ENCODE measurements at places on chromosomes 5 and 9.

DNA sequence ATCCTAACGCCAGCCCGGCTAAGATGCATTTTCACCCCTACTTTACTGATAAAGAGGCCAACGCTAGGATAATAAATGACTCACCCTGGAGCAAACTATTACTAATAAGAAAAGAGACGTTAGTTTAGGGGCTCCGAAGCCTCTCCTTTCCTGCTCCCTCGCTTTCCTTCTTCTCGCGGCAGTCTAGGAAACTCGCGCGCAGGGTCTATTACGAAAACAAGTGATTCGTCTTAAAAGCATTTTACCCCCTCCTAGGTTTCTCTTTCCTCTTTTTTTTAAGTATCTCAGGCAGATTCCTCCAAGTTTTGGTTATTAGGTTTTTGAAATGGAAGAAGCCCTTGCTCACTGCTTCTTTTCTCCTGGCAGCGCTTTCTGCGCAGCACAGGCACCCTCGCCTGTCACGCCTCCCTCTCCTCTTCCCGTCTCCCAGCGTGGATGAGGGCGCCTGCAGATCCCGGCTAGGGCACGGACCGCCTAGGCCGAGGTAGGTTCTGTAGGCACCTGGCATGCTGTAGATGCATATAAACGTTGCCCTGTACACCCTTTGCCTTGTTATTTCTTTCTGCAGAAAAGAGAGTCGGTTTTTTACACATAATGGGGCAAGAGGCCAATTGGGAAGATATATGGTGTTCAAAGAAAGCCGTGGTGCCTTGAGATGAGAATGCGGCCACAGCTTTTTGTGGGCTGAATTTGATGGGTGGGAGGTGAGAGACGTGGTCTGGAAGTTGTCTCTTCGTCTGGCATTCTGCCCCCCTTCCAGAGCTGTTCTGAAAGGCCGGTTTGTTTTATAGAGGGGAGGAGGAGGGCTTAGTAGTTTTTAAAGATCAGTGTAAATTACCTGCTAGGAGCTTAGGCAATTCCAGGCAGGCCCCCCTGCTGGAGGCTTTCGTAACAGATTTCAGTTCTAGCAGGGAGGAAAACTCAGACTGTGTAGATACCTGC, 983 bp downstream of the GCNT1 start:
- peak; percentile 15 for DNase-seq

GRCh38 chr5:4093236-4093635, 497.6 kb downstream of the IRX1 start:
- DNase-seq, result no peak

DNA sequence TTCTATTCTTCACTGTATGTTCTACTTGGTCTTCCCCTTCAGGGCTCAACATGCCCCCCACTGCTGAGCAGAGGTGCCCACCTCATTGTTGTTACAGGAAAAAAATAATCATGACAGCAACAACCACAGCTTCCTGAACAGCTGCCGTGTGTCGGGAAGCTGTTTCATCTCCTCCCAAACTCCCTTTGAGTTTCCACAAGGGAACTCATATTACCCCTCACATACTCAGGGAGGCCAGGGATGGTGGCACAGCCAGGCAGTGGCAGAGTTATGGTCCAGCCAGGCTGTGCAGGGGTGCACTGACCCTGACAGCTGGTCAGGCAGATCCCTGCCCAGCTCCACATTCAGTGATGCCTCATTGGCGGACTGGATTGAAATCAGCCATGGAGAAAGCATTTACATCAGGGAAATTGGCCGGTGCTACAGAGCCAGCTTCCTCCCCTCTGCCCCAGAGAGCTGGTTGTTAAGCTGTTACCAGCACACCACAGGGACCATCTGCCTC, 37.3 kb downstream of the SARDH start:
- DNase-seq, result no peak

- DNase-seq, result no peak
Measured at GRCh38 chr9:89617978-89618377, 13.2 kb downstream of the GADD45G start.

GRCh38 chr5:58460002-58460731, at the start of gene PLK2:
Gene PLK2, minus strand, starts transcription at chr5:58460086. Its CDS starts 127 bp downstream, at chr5:58459959.
- peak; percentile 41 for DNase-seq

DNA sequence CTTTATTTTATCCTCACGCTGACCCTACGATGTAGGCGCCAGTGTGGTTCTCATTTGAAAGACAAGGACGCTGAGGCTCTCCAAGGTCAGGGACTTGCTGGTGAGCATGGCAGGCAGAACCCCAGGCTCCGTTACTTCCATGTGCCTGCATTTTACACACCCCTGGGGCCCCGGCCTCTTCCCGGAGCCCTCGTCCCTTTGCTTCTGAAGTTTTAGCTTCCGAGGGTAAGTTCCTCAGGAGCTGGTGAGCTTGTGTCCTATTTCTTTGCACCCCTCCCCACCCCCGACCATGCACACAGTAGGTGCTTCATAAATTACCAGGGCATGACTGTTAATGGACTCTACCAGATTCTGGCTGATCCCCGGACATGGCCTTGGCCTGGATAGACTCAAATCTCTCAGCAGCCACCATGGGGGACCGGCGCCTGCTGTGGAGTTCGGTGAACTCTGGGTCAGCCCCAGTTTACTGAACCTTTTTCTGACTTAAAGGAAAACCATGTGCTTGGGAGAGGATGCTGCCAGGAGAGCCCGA, 59.3 kb upstream of the RNU6ATAC start:
- DNase-seq, result no peak

GRCh38 chr9:93263334-93264229, 79.6 kb downstream of the WNK2 start:
- DNase-seq, result no peak

GRCh38 chr5:10069637-10070313, 179.9 kb downstream of the ATPSCKMT start:
- DNase-seq, result no peak

GRCh38 chr5:144083185-144083584, 87.3 kb downstream of the YIPF5 start:
- DNase-seq, result no peak

DNA sequence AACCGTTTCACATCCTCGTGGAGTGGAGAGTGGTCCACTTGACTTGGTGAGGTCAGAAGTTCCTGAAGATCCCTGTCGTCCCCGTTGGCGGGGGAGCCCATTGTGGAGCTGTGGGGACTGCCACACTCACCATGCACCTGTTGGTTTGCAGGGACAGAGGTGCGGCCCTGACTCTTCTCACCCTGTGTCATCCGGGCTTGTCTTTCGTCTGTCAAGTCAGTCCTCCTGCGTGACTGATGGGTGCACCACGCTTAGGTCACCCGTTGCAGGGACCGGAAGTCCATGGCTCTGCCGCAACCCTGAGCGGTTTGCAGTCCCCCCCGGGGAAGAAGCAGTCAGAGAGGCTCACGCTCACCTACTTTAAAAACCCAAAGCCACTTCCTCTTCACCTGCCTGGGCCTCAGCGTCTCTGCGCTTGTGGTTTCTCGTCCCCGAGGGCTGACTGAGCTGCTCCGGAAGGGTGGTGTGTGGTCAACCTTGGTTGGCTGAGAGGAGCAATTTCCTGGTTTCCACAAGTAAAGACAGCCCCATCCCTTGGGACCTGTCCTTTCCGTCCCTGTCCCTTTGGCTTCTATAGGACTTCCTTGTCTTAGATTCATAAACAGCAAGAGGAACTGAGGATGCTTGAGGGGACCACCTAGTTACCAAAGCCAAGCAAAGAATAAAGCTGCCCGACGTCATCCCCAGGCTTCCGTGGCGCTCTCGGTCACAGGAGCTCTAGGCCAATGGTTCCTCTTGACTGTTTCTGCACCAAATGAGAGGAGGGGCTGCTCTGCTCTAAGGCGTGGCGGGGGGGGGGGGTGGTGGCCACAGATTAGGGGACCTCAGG, 53.2 kb downstream of the USP20 start:
- DNase-seq, result no peak

DNA sequence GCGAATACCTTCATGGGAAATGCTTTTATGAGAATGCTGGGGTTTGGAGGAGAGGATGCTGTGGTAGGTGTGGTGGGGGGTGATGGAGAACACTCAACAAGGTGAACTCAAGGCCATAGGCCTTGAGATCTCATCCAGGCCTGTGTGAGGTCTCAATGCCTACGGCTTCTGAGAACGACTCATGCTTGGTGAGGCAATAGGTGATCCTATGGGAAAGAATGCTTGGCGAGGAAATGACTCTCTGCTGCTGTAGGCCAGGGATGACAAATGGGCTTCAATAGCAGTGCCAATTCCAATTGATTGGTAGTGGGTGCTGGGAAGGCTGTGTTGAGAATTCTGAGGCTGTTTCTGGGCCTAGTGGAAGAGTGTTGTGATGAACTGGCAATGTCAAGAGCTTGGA, 280.2 kb upstream of the CLINT1 start:
- no peak for DNase-seq

DNA sequence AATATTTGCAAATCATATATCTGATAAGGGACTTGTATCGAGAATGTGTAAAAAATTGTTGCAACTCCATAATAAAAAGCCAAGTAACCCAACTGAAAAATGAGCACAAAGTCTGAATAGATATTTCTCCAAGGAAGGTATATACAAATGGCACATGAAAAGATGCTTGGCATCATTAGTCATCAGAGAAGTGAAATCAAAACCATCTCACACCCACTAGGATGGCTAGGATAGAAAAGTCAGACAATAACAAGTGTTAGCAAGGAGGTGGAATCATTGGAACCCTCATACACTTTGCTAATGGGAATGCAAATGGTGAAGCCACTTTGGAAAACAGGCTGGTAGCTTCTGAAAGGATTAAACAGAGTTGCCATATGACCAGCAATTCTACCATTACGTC, 182.7 kb downstream of the ERCC6L2 start:
- DNase-seq, result no peak

- DNase-seq, result no peak
Measured at GRCh38 chr5:43772764-43773477, 169.9 kb downstream of the NNT start.

DNA sequence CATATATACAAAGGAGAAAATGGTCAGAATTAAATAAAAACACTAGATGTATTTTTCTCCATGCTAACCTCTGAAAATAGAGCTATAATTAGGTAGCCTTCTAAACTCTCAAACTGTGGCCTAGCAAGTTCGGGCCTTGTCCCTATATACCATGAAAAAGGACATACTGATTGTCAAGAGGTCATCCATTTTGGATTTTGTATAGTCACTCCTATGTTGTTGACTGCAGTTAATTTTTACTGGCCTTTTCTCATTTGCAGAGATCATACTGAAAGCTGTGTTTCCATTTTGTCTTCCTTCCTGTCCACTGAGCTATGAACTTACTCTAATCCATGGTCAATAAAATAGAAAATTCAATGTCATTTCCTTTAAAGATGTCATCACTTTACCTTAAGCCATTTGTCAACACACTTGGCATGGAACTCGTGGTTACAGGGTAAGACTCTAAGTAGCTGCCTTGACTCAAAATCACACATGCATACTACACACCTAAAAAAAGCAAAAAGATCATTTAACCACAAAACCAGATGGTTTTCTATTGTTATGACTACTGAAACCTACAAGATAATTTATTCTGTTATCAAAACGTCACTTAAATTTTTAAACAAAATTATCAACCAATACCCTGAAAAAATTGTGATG, 58.0 kb downstream of the RNF38 start:
- DNase-seq, result no peak

DNA sequence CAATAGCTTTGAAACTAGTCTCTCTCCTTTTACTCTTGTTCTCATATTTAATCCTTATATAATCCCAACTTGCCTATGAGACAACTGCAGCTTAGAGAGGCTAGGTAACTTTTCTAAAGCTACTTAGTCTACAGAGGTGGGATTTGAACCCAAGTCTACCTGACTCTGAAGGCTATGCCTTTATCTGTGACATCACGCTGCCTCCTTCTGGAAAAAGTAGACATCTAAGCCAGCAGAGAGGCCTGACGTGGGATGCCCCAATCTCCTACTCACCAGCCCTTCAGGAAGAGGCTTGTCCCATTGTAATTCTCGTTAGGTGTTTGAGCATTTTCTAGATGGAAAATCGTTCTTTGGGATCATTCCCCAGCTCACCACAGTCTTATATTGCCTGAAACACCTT, 167.5 kb downstream of the HSPA4 start:
- no peak for DNase-seq

- DNase-seq, result no peak
Measured at GRCh38 chr5:132962429-132963021, 909 bp downstream of the AFF4 start.

DNA sequence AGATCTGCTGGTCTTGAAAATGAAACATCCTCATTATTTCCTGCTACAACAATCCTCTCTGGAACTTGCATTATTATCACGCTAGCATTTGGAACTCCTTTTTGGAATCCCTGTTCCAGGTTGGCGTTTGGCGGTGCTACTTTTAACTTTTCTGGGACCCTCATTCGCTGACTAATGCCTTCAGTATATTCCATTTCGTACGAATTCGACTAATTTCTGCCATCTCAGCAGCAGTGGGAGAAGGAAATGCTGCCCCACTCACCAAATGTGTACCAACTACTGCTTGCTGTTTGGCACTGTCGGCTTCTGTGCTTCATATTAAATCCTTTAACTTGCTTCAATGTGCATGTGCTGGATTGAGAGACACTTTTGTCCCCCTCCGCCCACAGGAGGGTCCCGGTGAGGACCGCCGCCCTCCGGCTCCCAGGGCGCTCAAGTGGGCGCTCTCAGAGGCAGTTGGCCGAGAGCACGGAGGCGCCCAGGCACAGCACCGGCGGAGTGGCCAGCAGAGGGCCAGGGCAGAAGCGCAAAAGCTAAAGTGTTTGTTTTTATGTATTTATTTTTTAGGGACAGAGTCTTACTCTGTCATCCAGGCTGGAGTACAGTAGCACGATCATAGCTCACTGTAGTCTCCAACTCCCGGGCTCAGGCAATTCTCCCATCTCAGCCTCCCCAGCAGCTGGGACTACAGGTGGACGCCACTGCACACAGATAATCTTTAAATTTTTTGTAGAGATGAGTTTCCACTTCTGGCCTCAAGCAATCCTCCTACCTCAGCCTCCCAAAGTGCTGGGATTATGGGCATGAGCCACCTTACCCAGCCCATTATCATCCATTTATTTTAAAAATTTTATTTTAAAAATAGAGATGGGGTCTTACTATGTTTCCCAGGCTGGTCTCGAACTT, 11.9 kb downstream of the PDE6A start:
- no peak for DNase-seq

DNA sequence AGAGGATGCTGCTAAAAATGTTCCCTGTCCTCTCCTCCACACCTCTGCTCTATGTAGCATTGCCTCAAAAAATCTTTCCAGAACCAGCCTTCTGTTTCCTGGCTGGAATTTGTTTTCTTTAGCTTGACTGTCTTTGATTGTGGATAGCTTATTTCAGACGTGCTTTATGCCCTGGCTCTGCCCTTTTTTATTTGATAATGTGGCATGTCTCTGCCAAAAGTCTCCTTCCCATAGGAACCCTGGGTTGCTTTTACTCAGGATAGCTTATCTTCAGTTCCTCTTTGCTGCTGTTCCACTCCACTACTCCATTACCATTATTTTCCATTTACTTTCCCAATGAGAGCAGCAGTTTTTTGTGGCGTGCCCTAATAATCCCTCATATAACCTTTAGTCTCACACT, 885 bp upstream of the TMEM252 start:
- no peak for DNase-seq
